ENCODE measurements at places on chromosomes 11 and 22.

- DNase-seq, result no peak
These were observed 596.0 kb downstream of the INSC start for GRCh38 chr11:15710580-15711275.

GRCh38 chr11:126925321-126926093, 75.1 kb downstream of the KIRREL3 start:
- DNase-seq, result no peak

DNA sequence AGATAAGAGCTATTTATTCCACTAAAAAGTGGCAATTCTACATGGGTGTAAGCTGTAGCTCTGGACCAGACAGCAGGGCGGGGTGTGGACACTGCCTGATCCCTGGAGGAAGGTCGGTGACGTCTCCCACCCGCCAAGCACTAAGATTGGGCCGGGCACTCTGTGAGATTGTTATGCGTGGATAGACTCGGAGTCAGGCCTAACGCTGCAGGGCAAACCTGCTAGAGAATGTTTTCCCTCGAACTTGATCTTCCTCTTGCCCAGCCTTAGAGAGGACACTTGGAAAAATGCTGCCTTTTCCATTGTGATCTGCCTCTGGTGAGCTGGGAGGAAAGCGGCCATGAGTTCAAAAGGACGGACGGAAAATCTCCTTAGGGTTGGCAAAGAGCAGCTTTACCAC, 1273.4 kb downstream of the TBC1D22A start:
- no peak for DNase-seq

DNA sequence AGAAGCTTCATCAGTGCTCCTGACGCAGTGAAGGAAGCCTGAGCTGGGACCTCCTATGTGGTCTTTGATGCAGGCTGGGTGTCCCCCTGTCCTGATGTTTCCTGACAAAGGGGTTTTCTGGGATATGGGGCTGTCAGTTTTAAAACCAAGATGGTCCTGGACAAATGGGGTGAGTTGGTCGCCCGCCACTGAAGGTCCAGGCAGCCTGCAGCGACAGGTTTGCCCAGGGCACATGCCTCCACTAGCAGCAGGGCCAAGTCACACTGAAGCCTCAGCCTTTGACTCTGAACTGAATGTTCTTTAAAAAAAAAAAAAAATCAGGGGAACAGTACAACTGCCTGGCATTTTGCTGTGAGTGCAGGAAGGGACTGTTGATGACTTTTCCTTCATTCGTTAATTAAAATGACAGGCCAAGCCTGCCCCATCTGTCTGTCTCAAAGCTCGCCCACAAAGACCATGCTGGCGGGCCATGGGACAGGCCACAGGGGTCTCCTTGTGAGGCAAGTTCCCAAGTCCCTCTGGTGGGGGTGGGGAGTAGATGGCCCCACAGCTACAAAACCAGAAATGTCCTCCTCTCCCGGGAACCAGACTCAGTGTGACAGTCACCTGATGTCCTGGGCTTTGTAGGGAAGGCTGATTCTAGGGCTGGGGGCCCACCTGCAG, 274.8 kb downstream of the CTTN start:
- DNase-seq, result no peak

GRCh38 chr11:27460158-27460978, 12.2 kb downstream of the LGR4 start:
- no peak for DNase-seq

DNA sequence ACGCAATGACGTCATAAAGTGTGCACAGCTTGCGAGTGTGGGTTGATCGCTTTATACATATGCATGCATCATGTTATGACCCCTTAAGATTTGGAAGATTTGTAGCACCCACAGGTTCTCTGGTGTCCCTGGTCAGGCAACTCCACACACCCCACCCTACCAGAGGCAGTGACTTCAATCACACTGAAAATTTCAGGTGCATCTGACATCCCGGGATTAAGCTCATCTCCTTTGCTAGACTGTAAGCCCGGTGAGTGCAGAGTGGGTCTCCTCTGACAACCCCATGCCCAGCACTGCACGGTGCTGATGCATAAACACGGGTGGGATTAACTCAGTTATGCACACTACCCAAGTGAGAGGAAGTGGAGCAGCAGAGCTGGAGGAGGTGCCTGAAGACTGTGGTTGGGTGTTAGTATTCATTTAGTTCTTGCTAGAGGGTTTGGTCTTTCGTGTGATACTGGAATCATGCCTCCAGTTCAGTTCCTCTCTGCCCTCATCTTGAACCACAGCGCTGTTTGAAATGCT, 6.5 kb downstream of the ARSA start:
- no peak for DNase-seq

DNA sequence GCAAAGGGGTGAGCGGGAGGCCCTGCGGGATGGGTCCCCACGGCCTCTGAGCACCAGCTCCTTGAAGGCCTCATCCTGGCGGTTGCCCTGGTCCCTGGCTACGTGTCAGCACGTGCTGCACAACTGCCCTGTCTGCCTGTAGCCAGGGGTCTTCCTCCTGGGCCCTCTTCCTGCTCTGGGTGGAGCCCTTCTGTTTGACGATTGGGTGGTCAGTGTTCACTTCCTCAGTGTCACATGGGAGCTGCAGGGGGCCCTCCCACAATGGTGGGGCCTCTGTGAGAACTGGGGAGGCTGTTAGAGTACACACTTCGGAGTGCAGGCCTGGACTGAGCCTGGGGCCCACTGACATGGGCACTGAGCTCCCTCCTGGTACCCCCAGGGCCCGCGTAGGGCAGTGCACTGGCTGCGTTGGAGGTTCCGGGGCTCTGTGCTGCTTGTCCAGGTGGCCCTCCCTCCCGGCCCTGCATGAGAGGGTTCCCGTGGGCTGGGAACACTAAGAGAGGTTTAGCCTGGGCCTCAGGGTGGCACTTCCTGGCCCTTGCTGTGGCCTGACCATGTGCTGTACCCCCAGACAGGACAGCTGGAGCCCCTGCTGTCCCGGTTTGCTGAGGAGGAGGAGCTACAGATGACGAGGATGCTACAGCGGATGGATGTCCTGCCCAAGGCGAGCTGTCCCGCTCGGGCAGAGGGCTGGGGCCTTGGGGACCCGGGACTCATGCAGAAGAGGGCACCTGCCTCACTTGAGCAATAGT, 13.8 kb downstream of the DGCR6L start:
- DNase-seq, result no peak

DNA sequence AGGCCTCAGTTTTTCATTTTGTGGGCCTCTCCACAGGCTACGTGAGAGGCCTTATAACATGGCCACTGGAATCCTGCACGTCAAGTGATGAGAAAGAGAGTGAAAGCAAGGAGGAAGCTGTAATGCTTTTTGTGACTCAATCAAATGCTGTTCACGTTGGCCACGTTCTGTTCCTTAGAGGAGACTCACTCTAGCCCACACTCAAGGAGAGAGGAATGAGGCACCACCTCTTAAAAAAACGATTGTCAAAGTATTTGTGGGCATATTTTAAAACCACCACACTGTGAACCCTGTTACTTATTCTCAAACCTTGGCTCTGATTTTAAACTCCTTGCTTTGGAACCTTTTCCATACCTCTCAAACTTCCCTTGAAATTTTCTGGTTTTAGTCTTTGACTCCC, 705.0 kb downstream of the NELL1 start:
- no peak for DNase-seq

- no peak for DNase-seq
These were observed 5.4 kb downstream of the FJX1 start for GRCh38 chr11:35623621-35624168.

GRCh38 chr22:49705216-49705971, 122.3 kb downstream of the BRD1 start:
- DNase-seq, result no peak

- no peak for DNase-seq
These were observed 57.3 kb upstream of the SCUBE2 start for GRCh38 chr11:9148727-9149126.

GRCh38 chr11:83115551-83115950, 41.4 kb upstream of the PCF11 start:
- no peak for DNase-seq

DNA sequence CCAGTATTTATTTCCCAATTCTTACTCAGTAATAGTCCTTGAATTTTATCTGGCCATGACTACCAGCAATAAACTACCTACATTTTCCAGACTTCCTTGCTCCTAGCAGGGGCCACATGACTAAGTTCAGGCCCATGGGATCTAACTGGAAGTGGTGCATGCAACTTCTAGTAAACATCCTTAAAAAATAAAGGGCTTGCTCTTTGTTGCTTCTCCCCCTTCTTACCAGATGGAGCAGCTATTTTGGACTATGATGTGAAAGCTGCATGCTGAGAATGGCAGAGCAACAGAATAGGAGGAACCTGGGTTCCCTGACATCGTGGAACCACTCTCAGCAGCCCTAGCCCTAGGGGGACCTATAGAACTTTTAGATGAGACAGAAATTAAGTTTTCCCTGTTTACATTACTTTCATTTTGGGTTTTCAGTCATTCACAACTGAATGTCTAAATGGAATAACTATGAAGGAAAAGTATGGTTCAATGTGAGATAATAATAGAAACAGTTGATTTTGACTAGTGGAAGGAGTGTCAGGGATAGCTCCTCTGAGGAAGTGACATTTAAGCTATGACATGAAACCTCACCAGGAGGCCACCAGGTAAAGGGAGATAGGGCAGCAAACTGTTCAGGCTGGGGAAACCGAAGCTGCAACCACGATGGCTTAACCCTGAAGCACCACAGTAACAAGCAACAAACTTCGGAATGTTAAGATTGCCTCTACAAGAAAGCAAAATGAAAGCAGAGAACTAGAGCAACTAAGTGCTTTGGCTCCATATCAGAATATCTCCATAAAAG, 48.9 kb downstream of the PHF21A start:
- no peak for DNase-seq

- DNase-seq, result no peak
These were observed 1.2 kb downstream of the TSPAN32 start for GRCh38 chr11:2302896-2303626.

DNA sequence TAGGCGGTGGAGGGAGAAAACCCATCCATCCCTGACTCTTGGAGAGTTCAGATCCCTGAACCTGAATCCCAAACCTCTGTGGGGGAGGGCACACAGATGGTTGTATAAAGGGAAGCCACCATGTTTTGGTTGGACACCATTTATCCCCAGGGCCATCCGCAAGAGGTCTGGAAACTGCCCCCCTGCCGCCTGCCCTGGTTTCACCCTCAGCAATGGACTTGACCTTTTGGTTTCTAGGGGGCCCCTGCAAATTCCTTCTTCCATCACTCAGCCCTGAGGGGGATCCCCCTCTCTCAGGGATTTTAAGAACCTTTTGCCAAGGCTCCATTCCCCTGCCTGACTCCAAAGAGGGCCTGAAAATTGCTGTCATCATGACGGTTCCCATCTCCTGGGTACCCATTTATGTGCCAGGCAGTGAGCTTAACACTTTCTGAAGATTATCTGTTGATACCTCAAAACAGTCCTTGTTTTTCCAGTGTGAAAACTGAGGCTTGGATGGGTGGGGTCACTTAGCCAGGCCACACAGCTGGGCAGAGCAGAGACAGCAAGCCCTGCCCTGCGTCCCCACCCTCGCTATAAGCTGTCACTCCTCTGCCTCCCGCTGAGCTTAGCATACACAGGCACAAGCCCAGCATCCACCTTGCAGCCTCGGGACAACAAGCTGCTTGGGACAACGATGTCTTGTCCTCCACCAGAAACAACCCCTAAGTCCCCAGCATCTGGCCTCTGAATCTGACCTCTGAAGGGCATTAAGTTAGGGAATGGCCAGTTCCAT, 33.2 kb upstream of the CRYBB3 start:
- no peak for DNase-seq

DNA sequence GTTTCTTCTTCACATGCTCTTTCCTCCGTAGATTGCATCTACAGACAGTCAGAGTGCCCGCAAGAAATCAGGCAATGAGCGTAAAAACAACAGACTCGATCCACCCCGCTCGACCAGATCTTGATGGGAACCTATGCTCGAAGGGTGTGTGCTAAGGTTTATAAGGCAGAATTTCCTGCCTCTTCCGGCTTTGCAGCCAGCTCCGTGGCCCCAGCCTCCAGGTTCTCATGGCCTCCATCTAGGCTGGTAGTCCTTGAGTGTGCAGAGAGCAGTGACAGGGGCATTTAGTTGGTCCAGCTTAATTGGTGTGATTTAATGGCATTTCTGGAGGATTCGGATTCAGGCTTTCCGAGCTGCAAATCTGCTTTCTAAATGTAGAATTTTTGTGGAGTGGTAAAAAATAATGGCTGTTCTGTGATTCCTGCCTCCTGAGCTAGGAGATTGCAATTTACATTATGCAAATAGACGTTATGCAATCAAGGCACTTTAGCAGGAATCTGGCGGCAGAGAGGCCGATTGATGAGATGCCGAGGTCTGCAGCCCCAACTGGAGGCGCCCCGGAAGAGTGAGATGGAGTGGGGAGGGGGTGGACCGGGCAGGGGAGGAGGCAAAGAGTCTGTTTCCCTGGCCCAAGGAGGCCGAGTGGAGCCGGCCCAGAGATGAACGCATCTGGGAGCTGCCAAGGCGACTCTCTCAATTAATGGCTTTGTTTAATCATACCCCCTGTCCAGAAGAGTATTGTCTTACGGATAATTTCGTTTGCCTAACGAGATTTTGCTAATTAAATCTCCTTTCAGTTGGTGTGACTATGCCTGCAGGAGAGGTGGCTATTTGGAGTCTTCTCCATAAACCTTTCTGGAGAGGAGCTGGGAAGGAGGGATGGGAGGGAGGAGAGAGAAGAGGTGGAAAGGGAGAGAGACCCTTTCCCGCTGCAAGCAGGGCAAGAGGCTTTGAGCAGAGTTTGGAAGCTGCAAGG, 75.3 kb downstream of the PKNOX2 start:
- DNase-seq, result no peak

GRCh38 chr22:50569896-50570535, 7.3 kb upstream of the SYCE3 start:
- no peak for DNase-seq

- no peak for DNase-seq
These were observed 55.5 kb downstream of the CLPB start for GRCh38 chr11:72378704-72379383.

DNA sequence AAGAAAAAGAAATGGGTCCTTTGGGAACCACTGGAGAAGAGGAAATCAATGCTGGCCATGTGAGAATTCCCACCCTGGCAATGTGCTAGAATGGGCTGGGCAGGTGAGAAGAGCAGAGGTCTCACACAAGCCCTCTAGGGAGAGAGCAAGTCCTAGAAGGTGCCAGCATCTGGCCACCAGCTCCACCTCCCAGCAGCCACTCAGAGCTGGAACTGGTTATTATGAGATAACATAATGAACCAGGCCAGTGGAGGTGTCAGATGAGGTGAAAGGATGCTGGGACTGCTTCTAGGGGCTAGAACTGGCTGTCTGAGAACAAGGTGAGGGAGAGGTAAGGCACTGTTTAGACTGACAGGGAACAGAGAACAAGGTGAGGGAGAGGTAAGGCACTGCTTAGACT, 29.3 kb downstream of the NEFH start:
- no peak for DNase-seq

- peak; percentile 52 for DNase-seq
These were observed at the start of gene BACE1 for GRCh38 chr11:117316197-117316961. BACE1 (minus strand) TSS chr11:117316256; CDS start chr11:117315795, 461 bp downstream.

- no peak for DNase-seq
These were observed 32.4 kb downstream of the ZC3H12C start for GRCh38 chr11:110125632-110126031.

Data from fibroblast of skin of left biceps (primary cell).